ENCODE measurements at places on chromosomes 7 and 10.

GRCh38 chr7:159086301-159086925 lies 58.3 kb downstream of the VIPR2 start:
- no peak for DNase-seq

DNA sequence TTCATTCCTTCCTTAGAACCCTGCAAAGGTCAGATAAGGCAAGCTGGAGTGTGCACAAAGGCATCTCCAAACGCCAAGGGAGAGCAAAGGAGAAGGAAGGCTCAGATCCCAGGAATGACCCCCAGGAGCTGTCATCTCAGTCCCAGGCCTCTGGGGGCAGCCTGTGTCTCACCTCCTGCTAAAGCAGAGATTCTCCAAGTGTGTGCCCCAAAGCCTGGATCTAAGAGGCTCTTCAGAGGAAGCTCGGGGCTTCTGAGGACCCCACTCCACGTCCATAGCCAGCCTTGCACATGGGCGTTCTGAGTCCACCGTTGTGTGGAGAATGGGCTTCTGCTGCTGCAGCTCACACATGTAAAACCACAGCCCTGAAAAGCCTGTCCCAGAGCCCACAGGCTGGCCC lies 5.1 kb upstream of the GRID1 start:
- DNase-seq, result no peak

- no peak for DNase-seq
Observed at GRCh38 chr7:132743974-132744373, 167.7 kb upstream of the PLXNA4 start.

DNA sequence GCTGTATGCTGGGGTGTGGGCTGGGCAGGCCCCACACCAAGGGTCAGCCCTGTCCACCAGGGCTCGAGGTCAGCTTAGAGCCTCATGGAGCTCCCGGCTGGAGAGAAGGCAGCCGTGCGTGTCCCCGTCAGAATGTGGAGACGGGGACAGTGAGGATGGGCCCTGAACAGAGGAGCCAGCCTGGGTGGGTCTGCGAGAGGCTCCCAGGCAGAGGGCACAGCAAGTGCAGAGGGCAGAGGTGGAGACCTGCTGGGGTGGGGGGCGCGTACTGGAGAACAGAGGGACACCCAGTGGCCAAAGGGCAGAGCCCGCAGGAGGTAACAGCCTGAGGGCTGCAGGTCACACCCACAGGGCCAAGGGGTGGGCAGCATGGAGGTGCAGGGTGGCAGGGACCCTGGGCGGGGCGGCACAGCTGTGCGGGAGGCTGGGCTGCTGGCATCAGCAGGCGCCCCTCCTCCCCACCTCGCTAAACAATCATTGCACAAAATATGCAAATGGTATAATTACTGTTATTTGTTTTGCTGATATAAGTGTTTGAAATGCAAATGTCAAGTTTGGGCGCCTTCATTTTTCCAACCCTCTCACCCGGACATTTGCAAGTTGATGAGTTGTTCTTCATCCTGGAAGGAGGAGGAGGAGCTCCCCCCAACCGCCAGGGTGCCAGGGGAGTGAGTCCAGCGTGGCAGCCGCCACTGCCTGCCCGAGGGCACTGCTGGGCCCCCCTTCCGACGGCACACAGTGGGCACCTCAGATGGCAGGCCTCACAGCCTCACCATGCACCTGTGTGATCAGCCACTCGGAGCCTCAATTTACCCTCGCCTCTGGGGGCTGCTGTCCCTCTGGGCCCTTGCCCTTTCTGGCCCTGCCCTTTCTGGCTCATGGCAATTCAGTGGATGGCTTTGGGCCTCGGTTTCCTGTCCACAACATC lies 35.0 kb downstream of the ELFN1 start:
- DNase-seq, result no peak

- no peak for DNase-seq
Observed at GRCh38 chr7:151886783-151887182, 9.9 kb upstream of the PRKAG2 start.

GRCh38 chr7:141992156-141992555 lies 3.5 kb upstream of the MGAM start:
- DNase-seq, result no peak

GRCh38 chr7:77444123-77444522 lies 28.0 kb upstream of the GSAP start:
- DNase-seq, result peak; percentile 50

DNA sequence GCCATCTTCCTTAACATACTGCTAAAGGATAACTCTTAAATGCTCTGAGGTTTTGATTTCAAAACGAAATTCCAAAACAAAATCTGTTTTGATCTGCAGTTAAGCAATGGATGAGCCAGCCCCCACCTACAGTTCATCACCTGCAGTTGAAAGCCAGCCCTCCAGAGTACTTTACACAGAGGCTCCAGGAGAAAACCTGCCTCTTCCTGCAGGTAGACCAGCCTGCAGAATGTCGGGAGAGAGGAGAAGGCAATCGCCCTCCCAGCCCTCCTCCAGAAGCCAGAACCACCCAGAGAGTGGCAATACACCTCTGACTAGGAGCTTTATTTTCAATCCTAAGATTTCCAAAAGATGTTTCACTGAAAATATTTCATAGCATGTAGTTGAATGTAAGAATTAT lies 798.1 kb downstream of the GATA3 start:
- no peak for DNase-seq

- no peak for DNase-seq
Observed at GRCh38 chr7:122949186-122949585, 46.3 kb downstream of the TAS2R16 start.

DNA sequence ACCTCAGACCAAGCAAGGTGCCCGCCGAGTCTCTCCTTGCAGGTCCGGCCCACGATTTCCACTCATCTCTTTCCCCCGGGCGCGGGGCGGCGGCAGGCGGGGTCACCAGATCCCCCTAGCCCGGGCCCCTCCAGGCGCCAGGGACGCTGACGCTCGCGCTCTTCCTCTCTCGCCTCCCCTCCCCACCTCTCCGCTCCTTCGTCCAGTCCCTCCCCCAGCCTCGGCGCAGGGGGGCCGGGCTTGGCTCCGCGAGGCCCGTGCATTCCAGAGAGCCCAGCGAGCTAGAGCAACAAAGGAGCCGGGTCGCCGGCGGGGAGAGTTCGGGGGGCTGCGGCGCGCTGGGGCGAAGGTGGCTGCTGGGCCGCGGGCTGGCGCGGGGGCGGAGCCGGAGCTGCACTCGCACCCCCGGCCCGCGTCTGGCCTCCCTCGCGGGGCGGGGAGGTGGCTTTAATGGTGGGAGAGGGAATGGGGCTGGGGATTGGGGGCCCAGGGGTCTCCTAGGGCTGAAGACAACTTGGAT lies at the start of gene SMO:
Gene SMO, plus strand, starts transcription at position 262 of the 520 bp plus-strand sequence. CDS start 519 bp downstream, outside the sequence.
- peak; percentile 95 for DNase-seq

- DNase-seq, result no peak
Observed at GRCh38 chr7:22628112-22628511, 98.9 kb upstream of the IL6 start.

GRCh38 chr7:46494028-46494427 lies 573.0 kb upstream of the IGFBP3 start:
- no peak for DNase-seq

GRCh38 chr7:76091506-76091905 lies 43.6 kb downstream of the MDH2 start:
- DNase-seq, result no peak

DNA sequence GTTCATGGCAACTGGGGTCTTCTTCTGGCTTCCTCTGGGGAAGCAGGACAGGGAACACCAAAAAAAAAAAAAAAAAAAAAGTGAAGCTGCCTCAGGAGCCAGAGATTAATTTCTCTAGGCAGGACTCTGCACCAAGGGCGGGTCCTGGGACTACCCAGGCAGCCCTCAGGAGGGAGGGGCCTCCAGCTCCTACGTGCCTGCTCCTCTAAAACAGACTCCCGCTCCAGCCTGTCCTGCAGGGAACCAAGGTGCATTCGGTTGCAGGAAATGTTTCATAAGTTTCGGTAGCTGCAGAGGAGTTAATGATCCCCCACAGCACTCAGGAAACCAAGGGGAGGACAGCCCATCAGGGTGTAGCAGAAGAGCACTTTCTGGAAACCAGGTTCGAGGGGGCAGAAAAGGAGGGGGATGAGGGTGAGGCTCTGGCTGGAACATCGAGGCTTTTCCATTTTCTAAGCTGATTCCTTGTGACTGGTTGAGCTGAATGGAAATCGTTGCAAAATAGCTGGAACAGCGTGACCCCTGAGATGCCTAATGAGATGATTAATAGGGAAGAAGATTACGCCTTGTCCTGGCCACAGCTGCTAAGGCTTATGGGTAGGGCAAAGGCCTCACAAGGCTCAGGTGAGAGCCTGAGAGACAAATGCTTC lies 84.2 kb downstream of the STRA8 start:
- no peak for DNase-seq

- DNase-seq, result no peak
Observed at GRCh38 chr10:43204042-43204942, 62.6 kb downstream of the RASGEF1A start.

GRCh38 chr7:7746458-7746857 lies 28.1 kb upstream of the RPA3 start:
- DNase-seq, result peak; percentile 24

- peak; percentile 70 for DNase-seq
Observed at GRCh38 chr10:34637418-34637911, 177.6 kb downstream of the PARD3 start.

DNA sequence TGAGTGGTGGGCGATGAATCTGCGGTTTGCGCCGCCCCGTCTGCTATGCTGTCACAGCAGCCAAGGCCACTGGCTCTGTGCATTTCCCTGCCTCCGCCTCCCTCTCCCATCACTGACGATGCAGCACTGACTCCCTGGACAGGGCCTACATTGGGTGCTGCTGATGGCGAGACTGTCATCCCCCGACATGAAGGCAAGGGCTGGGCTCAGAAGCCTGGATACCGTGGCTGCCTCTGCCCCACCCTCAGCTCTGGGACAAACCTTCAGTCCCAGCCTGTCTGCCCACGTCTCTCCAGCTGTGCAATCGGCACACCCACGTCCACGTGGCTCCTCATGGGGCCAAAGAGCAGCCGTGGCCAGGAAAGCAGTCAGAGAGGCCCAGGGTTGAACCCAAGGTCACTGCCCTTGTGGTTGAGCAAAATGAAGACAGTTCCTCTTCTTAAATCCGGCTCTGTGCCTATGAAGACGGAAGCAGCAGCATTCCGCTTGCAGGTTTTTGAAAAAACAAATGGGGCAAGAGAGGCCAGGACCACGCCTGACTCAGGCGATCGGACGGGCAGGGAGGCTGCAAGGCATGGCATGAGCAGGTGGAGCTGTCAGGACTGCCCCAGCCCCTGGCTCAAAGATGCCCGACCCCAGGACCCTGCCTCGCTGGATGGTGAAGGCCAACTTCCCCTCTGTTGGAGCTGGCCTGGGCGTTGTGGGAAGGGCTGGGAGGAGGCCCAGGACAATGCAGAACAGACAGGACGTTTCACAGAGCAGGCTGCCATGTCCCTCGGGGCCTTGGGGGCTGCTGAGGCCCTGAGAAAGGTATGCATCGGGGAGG lies 517.5 kb downstream of the DNAJB6 start:
- DNase-seq, result no peak

GRCh38 chr10:13770760-13771493 lies 184.2 kb downstream of the PRPF18 start:
- no peak for DNase-seq

DNA sequence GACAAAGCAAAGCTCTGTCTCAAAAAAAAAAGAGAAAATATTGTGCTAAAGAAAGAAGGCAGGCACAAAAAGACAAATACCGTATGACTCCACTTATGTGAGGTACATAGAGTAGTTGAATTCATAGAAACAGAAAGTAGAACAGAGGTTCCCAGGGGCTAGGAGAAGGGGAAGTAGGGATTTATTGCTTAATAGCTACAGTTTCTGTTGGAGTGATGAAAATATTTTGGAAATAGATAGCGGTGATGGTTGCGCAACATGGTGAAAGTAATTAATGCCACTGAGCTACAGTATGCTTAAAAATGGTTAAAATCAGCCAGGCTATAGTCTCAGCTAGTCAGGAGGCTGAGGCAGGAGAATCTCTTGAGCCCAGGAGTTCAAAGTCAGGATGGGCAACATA lies 18.5 kb upstream of the NPFFR1 start:
- peak; percentile 92 for DNase-seq

- no peak for DNase-seq
Observed at GRCh38 chr7:141844256-141844655, 3.0 kb upstream of the PRSS37 start.

DNA sequence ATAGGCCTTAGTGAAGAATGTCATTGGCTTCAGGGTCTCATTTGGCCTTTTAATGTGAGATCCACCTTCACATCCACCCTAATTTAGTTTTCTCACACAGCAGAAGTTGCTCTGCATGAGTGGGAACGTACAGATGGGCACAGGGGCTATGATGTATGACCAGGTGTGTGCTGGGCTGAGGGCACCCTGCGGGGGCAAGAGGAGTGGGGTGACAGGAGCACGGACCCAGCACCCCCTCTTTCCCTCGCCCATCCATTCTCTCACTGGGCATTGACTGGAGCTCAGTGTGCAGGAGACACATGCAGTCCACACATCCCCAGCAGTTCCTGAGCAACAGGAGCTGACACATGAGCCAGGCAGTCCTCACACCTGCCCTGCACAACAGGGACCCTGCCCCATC lies 95.1 kb upstream of the PPP2R2D start:
- DNase-seq, result no peak

DNA sequence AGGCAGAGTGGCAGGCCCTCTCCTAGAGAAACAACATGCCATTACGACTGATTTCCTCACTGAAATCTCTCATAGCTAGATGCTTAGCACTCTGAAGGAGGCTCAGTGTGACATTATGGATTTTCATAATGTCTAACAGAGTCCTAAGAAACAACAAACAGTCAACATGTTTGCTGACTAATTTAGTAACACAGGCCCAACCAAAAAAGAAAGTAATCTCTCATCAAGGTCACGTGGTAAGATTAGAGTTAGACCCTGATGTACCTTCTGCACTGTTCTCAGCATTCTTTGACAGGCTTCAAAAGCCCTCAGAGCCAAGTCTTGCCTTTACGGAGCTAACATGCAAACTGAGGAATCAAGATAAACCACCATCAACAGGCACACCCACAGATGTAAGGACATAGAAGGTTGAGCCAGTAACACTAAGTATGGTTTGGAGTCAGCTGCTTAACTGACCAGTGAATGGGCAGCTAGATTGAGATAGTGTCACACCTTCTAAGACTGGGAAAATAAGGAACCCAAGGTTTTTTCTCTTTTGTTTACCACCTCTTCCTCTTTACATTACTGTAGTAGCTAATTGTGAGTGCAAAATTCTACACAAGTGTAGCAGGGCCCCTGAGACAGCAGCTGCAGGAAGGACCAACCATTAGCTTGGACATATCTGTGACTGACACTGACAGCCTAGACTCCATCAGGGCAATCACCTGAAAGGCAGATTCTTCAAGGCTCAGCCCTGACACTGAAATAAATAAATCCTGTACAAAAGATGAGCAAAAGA lies 15.3 kb upstream of the KCNIP2 start:
- no peak for DNase-seq
